ENCODE measurements at places on chromosomes 7 and 10.
A peak's percentile ranks its signal among the peaks of the same experiment; 100 is the strongest.

GRCh38 chr7:45543473-45543872 is 30.7 kb upstream of the ADCY1 start:
- DNase-seq: no peak

GRCh38 chr7:142801601-142802295 is 31.0 kb downstream of the PRSS2 start:
- no peak for DNase-seq

GRCh38 chr10:96025566-96025965 is 17.8 kb upstream of the CCNJ start:
- no peak for DNase-seq

- DNase-seq: no peak
Observed at GRCh38 chr7:18119985-18120384, 92.3 kb upstream of the PRPS1L1 start.

DNA sequence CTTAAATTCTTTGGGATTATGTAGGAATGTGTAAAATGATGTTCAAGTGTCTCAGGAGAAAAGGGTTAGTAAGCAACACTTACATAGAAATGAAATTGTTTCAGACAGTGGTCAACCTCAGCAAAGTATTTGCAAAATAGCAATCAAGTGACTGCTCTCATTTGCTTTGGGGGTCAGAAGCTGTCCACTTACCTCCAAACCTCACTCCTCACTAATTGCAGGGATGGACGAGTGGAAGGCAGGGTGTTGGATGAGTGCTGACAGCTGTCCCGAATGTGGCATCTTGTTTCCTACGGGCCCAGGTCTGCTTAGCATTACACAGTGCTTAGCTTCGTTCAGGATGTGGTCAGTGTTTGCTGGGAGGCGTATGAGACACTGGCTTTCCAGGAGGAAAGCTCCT is 437.0 kb downstream of the SUGCT start:
- peak; percentile 98 for DNase-seq

GRCh38 chr10:69578508-69578991 is 5.3 kb upstream of the NEUROG3 start:
- DNase-seq: no peak

DNA sequence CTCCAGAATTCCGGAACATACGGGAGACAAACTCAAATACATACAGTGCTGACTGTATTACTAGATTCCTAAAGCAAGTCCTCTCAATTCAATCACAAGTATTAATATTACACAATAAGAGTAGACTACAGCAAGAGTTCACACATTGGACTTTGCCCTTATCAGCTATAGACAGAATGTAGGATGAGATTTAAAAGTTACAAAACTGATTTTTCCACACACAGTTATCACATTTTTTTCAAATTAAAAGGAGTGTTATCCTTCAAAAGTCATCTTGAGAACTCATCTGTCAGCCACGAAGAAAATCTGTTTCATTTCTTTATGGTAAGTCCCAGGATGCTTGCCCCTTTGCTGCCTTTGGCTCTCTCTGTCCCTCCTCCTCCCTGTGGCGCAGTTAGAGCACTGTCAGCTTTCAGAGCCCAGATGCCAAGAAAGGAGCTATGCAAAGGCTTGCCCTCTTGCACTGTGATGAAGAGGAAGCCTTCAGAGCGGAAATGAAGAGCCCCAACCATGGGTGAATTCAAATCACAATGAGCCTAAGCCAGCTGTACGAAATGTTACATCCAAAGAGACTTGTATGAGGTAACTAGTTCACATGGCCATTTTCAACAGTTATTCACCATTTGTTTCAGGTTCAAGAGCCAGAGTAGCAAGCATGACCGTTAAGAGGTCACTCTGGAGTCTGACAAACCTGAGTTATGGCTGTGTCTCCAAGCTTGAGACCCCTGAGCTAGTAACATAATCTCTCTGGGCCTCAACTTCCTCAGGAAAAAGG is 10.7 kb downstream of the NCOA4 start:
- no peak for DNase-seq

DNA sequence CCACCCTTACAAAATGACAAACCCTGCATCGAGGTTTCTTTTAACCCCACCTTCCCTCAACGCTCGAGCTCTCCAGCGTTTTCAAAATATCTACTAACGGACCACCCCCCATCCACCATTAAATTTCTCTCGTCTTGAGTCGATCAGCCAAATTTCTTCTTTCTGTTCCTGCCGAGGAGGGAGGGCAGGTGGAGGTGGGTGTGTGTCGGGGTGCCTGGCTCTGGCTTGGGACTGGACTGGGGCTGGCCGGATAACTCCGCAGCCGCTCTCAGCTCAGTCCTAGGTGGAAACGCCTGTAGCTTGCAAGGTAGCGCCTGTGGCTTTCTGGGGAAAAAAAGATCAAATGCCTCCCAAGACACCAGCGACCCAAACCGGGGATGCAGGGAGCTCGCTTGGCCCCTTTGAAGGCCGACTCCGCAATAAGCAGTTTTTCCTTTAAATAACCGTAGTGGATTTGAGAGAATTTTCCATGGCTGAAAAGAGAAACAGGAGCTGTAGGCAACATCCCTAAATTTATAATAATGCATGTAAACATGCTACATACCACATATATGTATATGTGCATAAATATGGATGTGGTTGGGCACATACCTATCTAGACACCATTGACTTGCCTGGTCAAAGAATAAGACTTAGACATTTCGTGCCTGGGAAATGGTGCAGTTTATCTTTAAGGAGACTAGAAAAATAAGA is 1.9 kb upstream of the TMEM178B start:
- DNase-seq: no peak

- no peak for DNase-seq
Observed at GRCh38 chr10:30743586-30743985, 114.0 kb upstream of the LYZL2 start.

DNA sequence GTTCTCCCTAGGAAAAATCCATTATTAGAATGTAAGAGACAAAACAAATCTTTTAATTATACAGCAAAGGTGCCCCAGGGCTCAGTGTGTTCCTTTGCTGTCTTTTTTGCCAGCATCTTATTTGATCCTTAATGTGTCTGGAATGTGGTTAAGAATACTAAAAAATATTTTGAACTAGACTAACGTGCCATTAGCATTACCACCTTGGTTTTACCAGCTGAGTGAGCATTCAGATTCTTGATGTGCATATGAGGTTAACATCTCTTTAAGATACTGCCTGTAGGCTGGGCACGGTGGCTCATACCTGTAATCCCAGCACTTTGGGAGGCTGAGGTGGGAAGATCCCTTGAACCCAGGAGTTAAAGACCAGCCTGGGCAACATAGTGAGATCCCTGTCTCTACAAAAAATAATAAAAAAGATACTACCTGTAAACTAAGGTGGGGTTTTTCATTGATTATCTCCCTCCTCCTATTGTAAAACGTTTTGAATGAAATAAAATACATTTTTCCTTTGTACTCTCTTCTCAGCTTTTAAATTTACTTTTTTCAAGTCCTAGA is 96.6 kb downstream of the CCNY start:
- DNase-seq: no peak

DNA sequence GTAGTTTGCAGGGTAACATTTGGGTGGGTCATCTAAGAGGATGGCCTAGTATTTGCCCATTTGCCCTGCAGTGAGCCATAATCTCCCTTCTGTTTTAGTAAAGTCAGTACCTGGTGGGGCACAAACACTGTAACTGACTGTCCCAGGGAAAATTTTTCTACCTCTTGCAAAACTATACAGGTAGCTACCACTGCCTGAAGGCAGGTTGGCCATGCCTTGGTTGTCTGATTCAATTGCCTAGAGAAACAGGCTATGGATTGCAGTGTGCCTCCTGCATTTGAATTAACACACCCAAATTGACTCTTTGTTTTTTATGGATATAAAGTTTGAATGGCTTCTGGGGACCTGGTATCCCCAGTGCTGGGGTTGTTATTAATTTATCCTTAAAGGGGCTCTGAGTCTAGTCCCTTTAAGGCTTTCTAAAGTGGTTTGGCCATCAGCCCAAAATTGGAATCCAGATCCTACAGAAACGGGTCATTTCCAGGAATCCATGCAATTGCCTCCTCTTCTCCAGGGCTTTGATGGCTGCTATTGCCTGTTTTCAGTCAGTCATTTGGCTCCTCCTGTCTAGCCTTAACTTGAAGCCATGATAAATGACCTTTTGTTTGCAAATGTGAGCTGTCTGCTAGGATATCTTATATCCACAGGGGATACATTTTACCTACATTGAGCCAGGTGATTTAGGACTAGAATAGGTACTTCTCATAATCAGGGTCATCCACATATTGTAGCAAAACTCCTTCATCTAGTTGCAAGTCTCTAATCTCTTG is 89.1 kb downstream of the STRA8 start:
- no peak for DNase-seq

GRCh38 chr10:21534604-21535493 is 817 bp downstream of the MLLT10 start:
- DNase-seq: no peak

DNA sequence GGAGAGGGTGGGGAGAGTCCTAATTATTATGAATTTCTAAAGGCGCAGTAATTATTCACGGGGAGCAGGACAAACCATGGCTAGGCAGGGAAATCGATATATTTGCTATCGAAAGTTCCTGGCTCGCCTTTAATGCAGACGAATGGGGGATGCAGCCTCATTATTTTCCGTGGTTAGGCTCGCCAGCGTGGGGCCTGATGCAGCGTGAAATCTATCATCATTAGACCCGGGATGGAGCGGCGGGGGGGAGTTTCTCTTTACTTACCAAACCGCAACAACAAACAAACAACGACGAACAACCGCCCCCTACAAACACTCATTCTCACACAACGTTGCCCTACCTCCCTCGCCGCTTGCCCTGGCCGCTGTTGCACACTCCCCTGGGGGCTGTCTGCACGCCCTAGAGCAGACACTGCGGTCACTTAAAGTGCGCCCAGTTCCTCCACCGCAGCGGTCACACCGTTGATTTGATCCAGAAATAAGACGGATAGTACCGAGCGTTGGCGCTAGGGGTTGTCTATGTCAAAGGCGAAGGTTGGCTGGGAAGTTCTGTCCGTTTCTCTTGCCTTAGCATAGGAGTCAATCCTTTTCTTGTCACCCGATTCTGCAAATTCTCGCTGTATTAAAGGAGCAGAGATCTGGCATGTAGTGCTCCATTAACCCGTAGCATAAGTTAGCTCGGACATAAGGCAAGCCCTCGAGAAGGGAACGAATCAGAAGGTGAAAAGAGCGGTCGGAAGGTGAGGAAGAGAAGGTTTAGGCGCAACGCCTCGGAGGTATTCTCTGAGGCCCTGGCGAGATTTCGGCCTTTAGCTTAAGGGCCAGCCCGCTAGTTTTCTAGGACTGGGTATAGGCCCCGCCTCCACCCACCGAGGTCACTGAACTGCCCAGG is 10.4 kb downstream of the NXPH1 start:
- DNase-seq: no peak

- DNase-seq: no peak
Observed at GRCh38 chr7:13466874-13467547, 522.5 kb downstream of the ETV1 start.

DNA sequence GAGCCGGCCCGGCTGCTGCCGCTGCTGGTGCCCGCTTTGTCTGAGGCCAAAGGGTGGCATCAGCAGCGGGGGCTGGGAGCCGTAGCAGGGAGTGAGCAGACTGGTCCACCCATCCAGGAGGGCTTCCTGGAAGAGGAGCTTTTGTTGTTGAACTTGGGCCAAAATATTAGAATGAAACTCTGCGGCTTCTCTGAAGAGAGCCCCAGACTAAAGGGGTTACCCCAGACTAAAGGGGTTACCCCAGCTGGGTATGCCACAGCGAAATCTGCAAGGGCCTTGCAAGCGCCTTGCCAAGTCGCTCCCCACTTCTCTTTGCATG is 154.7 kb upstream of the ZMIZ1 start:
- DNase-seq: no peak

DNA sequence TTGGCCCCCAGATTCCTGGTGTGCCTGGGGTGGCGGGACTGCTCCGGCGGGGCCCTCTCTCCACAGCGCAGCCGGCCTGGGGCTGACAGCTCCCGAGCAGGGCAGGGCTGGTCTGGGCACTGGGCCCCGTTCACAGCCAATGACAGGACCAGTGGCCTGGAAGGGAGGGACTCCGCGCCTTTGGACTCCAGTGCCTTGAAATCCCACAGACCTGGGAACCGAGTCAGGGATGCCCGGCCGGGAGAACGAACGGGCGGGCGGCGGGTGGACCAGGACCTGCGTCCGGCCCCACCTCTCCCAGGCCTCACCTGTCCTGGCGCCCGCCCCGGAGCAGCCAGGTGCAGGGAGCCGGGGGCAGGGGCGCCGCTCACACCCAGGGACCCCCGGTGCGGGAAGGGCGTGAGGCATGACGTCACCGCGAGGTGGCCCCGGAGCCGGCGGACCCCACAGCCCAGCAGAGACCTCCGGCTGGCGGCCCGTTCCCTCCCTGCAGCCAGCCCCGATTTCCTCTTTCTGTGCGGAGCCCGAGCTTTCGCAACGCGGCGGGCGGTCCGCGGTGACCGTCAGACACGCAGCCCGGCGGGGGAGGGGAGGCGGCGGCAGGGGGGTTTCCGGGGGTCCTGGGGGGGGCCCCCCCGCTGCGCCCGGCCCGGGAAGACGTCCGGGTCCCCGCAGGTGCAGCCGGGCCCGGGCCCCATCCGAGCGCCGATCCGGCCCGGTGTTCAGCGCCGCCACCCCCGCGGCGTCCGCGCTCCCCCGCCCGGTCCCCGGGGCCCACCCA is 743 bp downstream of the ADAP1 start:
- DNase-seq: no peak

DNA sequence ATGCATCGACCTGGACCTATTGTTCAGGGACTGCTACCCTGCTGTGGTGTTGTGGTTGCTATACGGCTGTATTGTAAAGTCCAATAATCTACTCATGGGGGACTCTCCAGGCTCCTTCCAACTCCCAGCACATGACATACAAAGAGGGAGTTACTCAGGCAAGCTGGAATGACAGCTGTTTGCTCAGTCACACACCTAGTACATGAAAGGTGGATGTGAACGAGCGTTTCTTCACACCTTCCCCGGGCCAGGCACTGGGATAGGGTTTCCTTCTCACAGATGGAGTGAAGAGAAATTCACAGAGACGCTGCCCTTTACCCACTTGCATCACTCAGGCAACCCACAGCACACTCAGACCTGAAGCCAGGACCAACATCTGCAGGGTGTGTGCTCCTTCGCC is 215.7 kb downstream of the TNS3 start:
- DNase-seq: no peak

DNA sequence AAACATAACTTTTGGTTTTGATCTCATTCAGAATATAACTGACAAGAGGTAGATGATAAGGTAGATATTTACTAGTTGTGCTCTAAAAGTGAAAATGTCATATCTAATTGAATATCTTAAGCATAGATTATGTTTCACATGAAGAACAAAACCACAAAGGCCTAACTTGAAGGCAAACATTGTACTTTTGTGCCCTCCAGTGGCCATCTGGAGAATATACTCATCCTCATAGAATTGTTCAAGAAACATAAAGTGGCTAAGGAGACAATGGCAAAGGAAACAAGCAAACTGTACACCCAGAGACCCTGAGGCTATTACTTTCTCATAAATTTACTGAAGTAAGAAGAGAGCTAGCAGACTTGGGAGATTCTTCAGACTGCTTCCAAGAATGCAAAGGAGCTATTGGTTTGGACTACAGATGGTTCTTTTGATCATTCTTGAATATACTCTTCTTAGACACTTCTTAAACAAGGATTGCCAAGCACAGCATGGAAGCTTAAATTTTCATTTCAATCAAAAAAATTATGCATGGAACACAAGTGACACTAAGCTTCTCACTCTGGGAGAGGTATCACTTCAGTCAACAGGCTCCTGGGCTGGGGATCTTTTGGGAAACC is 98.2 kb upstream of the DKK1 start:
- peak; percentile 52 for DNase-seq

- DNase-seq: no peak
Observed at GRCh38 chr7:149456506-149457421, 4.1 kb downstream of the ZNF777 start.

Data from fibroblast of skin of left quadriceps (primary cell).